ENCODE measurements at places on chromosomes 7 and 10.
A peak's percentile ranks its signal among the peaks of the same experiment; 100 is the strongest.

- DNase-seq: peak; percentile 98
Observed at GRCh38 chr7:40299097-40299496, 164.3 kb downstream of the SUGCT start.

DNA sequence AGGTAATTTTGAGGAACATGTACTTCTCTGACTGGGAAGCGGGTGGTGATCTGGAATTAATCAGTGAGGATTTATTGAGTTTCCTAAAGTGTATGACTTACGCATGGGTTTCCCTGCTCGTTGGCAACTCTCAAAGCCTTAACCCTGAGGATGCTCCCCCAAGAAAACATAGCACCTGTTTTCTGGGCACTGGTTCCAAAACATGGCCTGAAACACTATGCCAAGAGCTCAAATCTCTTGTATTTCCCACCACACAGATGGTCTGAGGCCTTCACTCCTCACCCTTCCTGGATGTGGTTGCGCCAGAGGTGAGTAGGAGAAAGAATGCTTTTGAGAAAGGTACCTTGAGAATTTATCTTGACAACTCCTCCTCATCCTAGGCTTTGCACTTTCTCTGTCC lies 250.4 kb downstream of the FZD1 start:
- no peak for DNase-seq

- peak; percentile 39 for DNase-seq
Observed at GRCh38 chr7:106377847-106378361, 93.1 kb upstream of the NAMPT start.

- no peak for DNase-seq
Observed at GRCh38 chr7:70313271-70313670, 715.0 kb downstream of the AUTS2 start.

DNA sequence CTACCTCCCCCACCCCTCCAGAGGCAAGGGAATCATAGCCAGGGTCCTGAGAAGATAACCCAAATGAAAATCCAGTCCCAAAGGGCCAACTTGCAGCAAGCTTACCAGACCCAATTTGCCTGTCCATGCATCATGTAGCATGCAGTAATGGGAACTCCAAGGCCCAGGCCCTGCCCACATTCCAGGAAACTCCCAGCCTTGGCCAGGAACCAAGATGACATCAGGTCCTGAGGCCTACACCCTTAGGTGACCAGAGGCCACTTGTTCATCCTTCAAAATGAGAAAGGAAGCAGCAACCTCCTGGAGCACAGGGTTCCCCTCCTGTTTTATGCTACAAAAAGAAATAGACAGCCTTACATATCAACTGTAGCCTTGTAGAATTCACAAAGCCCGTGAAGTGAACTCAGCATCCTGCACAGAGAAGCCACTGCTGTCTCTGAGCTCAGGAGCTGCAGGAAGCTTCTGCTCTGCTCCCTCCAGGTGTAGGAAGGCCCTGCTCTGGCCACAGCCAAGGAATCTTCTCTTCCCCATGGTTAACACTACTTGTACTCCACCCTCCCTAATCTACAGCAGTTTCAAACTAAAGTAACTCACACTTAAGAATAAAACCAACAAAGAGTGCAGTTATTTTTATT lies 30.3 kb upstream of the GRB10 start:
- peak; percentile 90 for DNase-seq

- DNase-seq: peak; percentile 60
Observed at GRCh38 chr7:116713918-116714317, 41.9 kb downstream of the MET start.

DNA sequence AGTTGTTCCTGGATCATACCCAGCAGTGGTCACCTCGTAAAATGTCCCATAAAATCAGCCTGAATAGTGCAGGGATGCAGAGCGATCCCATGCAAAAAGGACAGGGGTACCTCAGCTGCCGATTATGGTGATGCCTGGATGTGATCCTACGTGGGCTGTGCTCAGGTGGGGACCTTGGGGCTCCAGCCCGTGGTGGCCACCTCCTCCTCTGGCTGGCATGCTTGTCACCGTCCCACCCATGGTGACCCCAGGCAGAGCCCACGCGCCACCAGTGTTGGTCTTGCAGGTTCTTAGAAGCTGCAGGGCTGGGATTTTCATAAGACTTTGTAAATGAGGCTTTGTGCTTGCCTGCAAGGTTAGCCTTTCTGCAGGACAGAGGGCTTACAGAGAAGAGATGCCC lies 97.2 kb downstream of the GLRX3 start:
- DNase-seq: no peak

GRCh38 chr10:63376560-63377304 lies 89.0 kb downstream of the JMJD1C start:
- DNase-seq: no peak
